ENCODE measurements at places on chromosomes 13 and 19.
A peak's percentile ranks its signal among the peaks of the same experiment; 100 is the strongest.

DNA sequence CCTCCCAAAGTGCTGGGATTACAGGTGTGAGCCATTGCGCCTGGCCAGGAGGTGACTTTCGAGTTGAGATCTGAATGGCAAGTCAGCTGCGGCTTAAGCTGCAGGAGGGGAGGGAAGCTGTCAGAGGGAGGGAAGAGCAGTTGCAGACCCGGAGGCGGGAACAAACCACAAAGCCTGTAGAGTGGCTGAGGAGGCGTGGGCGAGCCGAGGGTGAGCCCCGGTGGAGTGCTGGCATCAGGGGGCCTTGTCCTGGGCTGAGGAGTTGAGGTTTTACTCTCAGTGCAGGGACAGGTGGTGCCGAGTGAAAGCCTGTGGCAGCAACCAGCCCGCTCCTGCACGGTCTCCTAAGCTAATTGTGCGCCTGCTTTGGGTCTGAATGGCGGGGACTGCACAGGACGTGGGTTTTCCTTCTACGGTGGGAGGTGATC is 24.2 kb downstream of the PPP1R37 start:
- H3K36me3 ChIP-seq: no peaks in the 10 kb centered on the region
- peaks cover 12% of the 10 kb centered on the region for H3K4me1 ChIP-seq
- no peak for DNase-seq
- H3K27ac ChIP-seq: no peak overlapping the region

- DNase-seq: no peak
- no peak overlapping the region for H3K4me3 ChIP-seq
- H3K36me3 ChIP-seq: no peaks in the 10 kb centered on the region
- H3K4me1 ChIP-seq: no peaks in the 10 kb centered on the region
- H3K27me3 ChIP-seq: no peaks in the 10 kb centered on the region
Observed at GRCh38 chr13:95707035-95707434, 30.1 kb downstream of the DNAJC3 start.

DNA sequence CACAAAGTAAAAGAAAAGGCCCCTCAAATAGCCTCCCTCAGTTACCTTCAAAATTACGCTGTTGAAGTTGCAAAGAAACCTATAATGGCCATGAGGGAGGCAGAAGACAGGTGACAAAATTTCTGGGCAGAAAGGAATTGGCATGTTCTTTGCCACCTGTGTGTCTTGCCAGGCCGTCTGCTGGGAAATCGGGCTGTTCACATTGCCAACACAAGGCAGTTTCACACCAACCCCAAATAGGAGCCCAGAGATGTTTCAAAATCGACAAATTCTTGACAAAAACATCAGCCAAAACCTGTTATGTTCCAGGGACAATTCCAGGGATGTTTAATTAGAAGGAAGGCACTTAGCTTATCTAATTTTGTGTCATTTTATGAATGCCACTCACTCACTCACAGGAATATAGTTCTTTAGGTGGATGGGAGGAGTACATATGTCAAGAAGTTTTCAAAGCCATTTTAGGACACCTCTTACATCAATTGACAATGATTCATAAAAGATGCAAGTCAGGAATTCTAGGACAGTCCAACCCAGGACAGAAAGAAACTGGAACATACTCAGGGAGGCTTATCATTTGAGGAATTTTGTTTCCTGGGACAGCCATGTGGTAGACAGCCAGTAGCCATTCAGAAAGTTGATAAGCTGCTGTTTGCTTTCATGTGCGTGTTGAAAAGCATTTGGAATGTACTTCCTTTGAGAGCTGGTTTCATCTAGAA is 164.5 kb downstream of the RGCC start:
- H3K27me3 ChIP-seq: no peaks in the 10 kb centered on the region
- DNase-seq: no peak
- H3K4me3 ChIP-seq: no peak overlapping the region
- no peaks in the 10 kb centered on the region for H3K36me3 ChIP-seq
- H3K4me1 ChIP-seq: no peaks in the 10 kb centered on the region

DNA sequence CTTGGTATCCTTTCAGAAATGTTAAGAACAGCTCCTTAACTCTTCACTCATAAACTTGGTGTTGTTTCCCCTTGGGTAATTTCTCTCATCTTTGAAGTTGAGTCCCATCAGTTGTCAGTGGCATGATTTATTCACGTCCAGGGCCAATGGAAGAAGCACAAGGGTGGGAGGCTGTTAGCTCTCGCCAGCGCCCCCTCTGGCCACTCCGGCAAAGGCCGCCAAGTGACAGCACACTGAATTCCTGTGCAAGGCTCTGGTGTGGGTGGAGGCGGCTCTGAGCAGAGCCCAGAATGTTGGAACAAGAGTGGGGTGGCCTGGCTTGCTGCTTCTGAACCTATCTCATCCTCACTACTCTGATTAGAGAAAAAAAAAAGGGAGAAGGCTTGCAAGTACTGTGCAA is 13.1 kb upstream of the MEDAG start:
- no peaks in the 10 kb centered on the region for H3K4me1 ChIP-seq
- H3K27me3 ChIP-seq: no peaks in the 10 kb centered on the region
- no peaks in the 10 kb centered on the region for H3K36me3 ChIP-seq
- no peak overlapping the region for H3K27ac ChIP-seq
- no peak for DNase-seq

DNA sequence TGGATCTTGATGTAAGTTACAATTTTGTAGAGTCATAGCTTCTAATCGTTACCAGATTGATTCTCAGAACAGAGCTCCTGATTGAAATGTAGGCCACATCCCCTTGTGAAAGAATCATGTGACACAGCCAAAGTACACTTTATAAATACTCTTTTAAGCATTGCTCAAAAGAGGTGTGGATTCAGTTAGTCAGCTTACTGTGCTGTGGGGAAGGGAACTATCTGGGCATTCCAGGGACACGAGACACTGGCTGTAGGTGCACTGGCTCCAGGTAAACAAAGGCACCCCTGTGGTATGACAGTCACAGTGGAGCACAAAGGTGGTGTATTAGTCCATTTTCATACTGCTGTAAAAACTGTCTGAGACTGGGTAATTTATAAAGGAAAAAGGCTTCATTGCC is 222.8 kb downstream of the LIG4 start:
- H3K4me3 ChIP-seq: no peak overlapping the region
- H3K27me3 ChIP-seq: no peaks in the 10 kb centered on the region
- no peak overlapping the region for H3K27ac ChIP-seq
- no peak for DNase-seq
- H3K36me3 ChIP-seq: no peaks in the 10 kb centered on the region

DNA sequence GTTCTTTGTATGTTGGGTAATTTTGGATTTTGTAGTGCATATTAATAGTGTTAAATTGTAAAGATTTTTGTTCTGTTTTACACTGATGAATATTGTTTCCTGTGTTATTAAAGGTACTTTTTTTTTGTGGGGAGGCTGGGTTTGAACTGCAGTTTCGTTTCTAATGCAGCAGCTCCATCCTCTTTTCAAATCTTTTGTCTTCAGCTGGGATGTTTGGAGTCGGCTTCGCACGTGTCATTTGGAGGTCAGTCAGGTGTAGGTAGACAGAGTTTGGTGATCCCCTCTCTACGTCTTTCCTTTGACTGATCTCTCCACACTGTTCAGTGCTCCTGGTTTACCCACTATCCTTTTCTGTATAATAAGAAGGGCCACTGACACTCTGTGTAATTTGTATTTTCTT is 30.3 kb downstream of the TDRD3 start:
- H3K27me3 ChIP-seq: no peaks in the 10 kb centered on the region
- H3K4me1 ChIP-seq: no peaks in the 10 kb centered on the region
- no peak overlapping the region for H3K27ac ChIP-seq

DNA sequence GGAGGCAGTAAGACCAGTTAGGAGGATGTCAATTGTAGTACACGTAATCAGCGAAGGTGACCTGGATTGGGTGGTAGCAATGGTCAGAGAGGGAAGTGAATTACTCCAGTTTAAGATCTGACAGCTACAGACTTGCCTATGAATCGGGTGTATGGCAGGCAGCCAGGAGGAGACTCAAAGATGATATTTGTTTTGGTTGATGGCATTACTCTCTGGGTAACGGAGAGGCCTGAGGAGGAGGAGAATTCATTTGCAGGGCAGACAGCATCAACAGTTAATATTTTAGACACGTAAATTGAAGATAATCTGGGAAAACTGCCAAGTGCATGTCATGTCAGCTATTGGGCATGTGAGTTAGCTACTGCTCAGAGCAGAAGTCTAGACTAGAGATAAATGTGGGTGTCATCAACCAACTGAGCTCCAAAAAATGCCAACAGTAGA is 109.2 kb downstream of the SGCG start:
- no peak overlapping the region for H3K4me3 ChIP-seq
- H3K4me1 ChIP-seq: no peaks in the 10 kb centered on the region
- no peak overlapping the region for H3K27ac ChIP-seq
- no peak for DNase-seq
- no peaks in the 10 kb centered on the region for H3K36me3 ChIP-seq
- H3K27me3 ChIP-seq: no peaks in the 10 kb centered on the region

- DNase-seq: no peak
- H3K27me3 ChIP-seq: no peaks in the 10 kb centered on the region
- peaks cover 41% of the 10 kb centered on the region for H3K36me3 ChIP-seq
- no peak overlapping the region for H3K27ac ChIP-seq
- no peaks in the 10 kb centered on the region for H3K4me1 ChIP-seq
- no peak overlapping the region for H3K4me3 ChIP-seq
Observed at GRCh38 chr19:5932609-5933262, 18.7 kb downstream of the CAPS start.

DNA sequence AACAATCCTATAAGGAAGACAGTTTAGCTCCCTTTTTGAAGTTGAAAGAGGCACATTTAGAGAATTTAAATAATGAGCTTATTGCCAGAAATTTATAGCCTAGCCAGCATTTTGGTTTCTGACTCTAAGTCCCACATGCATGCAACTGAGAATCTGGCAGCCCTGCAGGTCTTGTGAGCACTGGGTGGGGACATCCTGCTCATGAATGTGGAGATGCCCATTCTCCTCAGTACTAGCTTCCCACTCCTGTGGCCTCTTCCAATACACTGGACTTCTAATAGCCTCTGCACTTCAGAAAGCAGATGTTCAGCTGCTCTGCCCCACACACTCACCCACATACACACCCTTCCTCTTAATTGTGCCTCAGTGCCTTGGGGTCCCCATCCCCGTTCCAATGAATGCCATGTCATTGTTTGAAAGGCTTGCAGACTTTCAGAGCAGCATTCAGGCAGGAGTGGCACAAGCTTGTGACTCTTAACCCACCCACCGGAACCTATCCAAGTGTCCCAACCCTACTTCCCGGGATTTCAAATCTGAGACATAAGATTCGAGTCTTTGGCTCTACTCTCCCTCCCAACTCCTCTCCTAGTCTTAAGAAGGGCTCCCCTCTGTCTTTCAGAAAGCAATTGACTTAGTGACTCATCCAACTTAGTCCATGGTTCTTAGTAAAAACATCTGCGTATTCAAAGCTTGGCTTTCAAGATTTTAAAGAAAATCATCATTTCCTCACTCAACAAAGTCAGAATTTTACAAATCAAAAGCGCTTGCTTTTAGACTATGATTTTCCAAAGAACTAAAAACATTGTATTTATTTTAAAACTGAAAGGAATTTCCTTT is 80.0 kb upstream of the FREM2 start:
- no peaks in the 10 kb centered on the region for H3K4me1 ChIP-seq
- no peaks in the 10 kb centered on the region for H3K27me3 ChIP-seq
- DNase-seq: no peak
- no peak overlapping the region for H3K27ac ChIP-seq
- H3K4me3 ChIP-seq: no peak overlapping the region

DNA sequence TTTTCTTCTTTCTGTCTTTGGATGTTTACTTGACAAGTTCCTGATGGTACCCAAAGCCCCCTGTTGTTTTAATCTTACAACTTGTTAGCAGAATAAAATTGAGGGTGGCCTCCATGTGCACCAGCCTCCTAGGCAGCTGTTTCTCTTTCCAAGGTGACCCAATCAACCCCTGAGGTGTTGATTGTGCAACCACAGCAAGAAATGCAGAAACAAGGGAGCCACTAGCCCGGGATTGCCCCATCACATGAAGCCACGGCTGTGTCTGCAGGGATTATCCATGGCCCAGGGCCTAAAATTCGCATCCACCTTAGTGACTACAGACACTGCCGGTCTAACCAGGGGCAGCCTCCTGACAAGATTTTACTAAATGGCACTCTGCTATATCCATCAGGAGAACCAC is 14.4 kb downstream of the CEACAM4 start:
- H3K27me3 ChIP-seq: no peaks in the 10 kb centered on the region
- no peak overlapping the region for H3K27ac ChIP-seq
- no peak overlapping the region for H3K4me3 ChIP-seq

DNA sequence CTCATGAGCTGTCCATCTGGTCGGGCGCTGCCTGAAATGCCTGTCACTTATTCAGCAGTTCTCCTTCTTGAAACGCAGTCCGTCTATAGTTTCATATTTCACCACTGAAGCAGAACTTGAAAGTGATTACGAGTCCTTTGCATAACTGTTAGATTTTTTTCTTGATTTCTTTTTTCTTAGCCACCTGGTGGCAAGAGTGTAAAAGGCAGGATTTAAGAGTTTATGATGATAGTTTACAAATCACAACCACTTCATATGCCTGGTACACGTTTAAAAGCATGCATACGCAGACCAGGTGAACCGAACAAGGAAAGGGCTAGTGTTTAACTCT is 45.8 kb downstream of the GGACT start:
- no peak for DNase-seq
- H3K27me3 ChIP-seq: no peaks in the 10 kb centered on the region
- no peaks in the 10 kb centered on the region for H3K4me1 ChIP-seq
- H3K27ac ChIP-seq: peak overlapping the region; percentile 12

DNA sequence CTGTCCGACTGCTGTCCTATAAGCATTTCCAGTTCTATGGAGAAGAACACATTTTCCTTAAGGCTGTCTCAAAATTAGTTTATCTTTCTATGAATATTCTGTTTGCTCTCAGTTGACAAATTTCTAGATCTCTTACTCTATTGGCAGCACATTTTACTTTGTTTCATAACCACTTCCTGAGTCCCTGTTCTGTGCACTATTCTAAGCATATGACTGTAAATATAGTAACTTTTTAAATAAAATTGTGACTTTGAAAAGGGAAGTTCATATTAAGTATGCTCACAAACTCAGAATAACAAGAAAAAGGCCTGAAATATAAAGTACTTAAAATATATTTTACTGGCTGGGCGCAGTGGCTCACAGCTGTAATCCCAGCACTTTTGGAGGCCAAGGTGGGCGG is 56.5 kb upstream of the HTR2A start:
- H3K27ac ChIP-seq: no peak overlapping the region
- H3K4me1 ChIP-seq: no peaks in the 10 kb centered on the region
- no peak for DNase-seq
- H3K4me3 ChIP-seq: no peak overlapping the region

GRCh38 chr13:113432506-113433270 is 20.6 kb downstream of the ADPRHL1 start:
- H3K27me3 ChIP-seq: no peaks in the 10 kb centered on the region
- H3K4me1 ChIP-seq: no peaks in the 10 kb centered on the region
- no peaks in the 10 kb centered on the region for H3K36me3 ChIP-seq

GRCh38 chr19:51181377-51181912 is 39.3 kb downstream of the SIGLEC7 start:
- no peak overlapping the region for H3K4me3 ChIP-seq
- no peak for DNase-seq
- no peaks in the 10 kb centered on the region for H3K4me1 ChIP-seq
- H3K27ac ChIP-seq: no peak overlapping the region
- H3K36me3 ChIP-seq: no peaks in the 10 kb centered on the region
- no peaks in the 10 kb centered on the region for H3K27me3 ChIP-seq

All from right lobe of liver (tissue), 6 donors.